Activated naive CD8-positive, alpha-beta T cell treated with anti-CD3 and anti-CD28 coated beads, Interleukin-2, amount 50 U/mL, for 24 hours (primary cell): ENCODE measurements at places on chromosomes 2 and 18.

- no peak for DNase-seq
Measured at GRCh38 chr2:197575987-197576386, 60.1 kb downstream of the MOB4 start.

DNA sequence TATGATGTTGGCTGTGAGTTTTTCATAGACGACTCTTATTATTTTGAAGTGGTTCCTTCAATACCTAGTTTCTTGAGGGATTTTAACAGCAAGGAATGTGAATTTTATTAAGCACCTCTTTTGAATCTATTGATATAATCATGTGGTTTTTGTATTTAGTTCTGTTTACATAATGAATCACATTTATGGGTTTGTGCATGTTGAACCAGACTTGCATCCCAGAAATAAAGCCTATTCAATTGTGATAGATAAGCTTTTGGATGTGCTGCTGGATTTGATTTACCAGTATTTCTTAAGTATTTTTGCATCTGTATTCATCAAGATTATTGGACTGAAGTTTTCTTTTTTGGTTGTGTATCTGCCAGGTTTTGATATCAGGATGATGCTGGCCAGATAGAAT is 131.6 kb upstream of the SCN7A start:
- DNase-seq: no peak

DNA sequence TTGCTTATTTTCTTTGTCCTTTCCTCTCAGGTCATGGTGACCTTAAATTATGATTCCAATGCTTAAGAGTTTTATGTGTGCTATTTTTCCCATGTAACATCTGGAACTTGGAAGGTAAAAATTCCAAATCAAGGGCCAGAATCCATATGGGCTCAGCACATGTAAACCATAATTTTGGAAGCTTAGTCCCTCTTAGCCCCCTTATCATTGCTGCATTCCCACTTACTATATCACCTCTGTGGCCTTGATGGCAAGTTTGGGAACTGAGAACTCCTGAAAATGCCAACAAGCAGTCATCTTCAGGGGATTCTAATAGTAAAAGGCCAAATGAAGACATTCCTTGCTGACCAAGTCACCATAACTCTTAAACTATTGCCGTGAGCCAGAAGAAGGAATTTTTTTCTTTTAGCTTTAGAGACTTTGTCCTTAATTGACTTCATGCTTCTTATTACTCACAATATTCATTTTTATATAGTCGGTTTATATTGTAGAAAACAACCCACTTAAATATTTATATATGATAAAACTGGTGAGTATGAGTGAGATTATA is 251.4 kb downstream of the SLC8A1 start:
- DNase-seq: no peak

DNA sequence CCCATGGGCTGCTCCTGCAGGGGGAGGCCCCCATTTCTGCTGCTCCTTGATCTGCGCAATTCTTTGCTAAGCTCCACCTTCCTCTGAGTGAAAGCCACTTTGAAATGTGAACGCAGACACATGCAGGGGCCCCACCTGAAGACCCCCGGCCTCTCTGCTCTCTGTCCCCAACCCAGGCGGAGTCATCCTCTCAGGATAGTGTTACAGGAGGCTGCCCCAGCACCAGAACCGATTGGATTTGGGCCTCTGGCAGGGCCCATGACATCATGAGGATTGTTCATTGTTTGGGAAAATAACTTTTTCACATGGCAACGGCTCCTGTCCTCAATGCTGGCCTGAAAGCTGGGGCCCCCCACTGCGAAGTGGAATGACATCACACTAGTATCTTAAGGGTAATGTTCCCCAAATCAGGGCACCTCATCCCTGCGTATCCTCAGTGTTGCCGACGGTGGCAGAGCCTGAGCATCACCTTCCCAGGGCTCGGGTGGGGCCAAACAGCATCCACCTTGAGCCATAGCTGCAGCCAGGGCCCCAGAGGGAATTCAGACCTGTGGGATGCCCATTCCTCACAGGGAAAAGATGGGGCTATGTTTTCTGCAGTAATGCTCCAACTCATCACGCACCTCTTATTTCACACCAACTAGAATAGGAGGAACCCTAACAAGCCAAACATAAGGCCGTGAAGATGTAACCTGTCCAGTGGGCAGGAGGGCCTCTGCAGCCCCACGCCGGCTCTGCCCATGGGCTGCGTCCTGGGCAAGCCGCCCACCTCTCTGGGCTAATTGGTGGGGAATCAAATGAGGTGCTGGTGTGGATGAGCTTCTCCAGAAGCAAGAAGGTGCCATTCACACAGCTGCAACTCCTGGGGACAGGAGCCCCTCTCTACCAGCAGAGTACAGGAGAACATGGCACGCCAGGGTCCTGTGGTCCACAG is 2.7 kb upstream of the ERFE start:
- no peak for DNase-seq

DNA sequence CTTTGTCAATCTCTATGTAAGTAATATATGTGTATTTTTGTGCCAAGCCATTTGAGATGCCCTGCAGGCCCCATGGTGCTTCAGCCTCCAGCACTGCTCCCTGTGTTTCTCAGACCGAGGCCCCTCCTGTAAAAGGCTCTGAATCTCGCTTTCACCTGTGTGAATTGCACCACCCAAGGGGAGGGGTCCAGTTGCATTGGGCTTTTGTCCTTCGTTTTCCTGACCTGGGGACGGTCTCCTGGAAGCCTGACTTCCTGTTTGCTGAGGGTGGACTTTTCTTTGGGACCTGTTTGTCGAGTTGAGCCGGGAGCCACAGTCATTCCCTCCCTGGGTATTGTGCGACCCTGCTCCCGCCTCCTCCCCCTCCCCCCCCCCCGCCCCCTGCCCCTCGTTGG is 48.9 kb downstream of the AGAP1 start:
- DNase-seq: no peak
